ENCODE measurements at places on chromosomes 5 and 9.

- no peak for DNase-seq
These were observed 179.1 kb upstream of the GNA14 start for GRCh38 chr9:77827104-77827784.

DNA sequence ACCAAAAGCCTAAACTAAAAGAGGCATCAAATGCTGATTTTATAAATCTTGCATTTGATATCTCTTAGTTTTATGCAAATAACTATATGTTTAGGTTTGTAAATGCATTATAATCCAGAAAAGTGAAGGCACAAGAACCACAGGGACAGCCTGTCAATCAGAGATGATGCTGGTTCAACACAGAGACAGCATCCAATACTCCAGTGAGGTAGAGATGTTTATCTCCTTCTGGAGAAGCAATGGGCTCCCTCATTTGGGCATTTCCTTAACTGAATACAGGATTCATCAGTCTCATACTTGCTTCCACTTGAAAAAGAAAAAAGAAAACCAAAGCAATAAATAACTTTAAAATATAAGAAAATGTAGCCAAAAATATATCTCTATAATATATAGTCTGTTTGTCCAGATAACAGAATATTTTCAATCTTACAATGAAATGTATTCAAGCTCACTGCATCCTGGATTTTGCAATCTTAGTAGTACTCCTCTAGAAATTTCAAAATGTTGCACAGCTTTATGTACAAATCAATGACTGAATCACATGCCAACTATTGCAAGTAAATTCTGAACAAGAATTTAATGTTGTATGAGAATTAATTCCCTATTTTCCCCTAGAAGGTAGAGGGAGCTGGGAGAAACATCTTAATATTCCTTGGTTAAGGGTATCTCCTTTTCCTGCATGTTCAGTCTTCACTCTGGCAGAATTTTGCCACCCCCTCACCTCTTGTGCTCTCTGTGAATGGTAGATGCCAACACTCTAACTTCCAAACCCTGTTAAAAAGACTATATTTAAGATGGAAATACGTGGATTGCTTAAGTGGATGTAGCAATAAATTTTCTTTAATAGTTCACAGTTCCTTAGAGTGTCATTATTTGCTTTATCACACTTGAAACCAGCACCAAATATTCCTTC lies 191.1 kb upstream of the GAS1 start:
- no peak for DNase-seq

DNA sequence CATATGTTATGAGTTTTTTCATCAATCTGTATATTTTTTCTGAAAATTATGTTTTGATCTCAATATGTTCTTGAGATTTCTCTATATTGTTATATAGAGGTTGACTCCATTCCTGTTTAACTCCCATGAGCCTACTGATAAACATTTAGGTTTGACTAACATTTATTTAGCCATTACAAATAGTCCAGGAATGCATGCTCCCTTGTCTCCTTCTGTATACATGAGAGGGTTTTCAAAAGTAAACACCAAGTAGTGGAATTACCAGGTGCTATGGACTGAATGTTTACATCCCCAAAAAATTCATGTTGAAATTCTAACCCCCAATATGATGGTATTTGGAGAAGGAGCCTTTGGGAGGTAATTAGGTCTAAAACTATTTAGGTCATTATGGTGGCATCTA lies 3.5 kb upstream of the OR5C1 start:
- no peak for DNase-seq

- DNase-seq: no peak
These were observed 62.0 kb upstream of the FCN2 start for GRCh38 chr9:134818591-134818990.

- DNase-seq: no peak
These were observed 118.2 kb downstream of the BOD1 start for GRCh38 chr5:173498286-173498685.

GRCh38 chr5:124054564-124054963 lies 542.6 kb downstream of the CSNK1G3 start:
- no peak for DNase-seq

GRCh38 chr5:170262061-170263045 lies 29.6 kb downstream of the C5orf58 start:
- DNase-seq: no peak

DNA sequence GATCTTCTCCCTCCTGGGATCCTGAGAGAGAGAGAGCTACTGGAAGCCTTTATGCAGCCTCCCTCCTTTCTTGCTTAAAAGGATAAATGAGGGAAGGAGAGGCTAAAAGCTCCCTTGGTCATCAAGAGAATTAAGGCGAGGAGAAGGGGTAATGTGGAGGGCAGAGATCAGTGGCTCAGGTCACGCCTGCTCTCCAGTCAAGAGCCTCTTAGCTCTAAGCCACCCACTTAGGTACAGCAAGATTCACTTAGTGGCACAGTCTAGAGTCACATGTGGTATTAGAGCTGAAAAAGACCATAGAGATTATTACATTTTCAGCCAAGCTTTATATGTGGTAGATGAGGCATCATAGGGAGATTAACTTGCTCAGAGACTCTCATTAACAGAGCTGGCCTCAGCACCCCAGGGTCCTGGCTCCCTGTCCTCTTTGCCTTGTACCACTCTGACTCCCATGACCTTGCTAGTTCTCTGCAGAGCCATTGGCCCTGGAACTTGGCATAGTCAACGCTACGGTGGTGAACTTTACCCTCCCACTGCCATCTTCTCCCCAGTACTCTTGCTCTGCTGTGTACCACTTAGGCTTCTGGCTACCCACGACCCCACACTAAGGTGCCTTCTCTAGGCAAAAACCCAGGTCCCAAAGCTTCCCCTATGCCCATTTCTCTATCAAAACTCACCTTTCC lies 37.6 kb downstream of the MFAP3 start:
- no peak for DNase-seq

DNA sequence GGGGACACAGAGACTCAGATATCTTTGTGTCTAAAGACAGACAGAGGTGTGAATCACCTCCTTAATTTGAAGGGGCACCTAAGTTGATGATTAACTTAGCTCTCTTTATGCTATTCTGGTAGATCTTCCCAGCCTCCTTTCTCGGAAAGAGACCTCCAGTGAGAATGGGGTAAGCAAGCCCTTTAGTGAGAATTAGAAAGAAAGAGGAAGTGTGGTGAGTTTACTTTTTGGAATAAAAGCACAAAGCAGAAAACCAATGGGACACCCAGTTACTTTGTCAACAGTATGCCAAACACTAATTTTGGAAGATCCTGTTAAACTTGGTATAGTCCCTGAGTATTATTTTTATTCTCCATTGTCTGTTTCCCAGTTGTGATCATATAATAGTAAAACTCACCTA lies 302.8 kb upstream of the RASA1 start:
- no peak for DNase-seq

DNA sequence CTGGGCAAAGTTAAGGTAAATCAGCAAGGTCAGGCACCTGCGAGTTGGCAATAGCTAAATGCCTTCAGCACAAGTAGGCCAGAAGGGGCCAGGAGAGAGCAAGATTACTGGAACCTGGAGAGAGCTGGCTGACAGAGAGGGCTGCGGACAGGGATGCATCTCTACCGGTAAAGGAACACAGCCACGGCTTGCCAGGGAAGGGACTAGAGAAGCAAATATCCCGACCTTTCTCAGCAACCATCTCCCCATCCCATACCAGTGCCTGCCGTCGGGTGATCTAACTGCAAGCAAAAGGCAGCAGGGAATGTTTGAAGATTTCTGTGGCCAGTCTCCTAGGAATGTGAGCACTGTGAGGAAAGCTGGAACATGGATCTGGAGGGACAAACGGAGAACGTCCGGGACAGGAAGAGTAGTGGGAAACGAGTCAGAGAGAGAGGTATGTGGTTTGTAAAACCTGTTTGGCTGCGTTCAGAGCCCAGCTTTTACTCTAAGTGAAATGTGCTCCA lies 15.9 kb upstream of the ABLIM3 start:
- no peak for DNase-seq

GRCh38 chr5:10600626-10601245 lies 36.9 kb downstream of the ANKRD33B start:
- no peak for DNase-seq

GRCh38 chr9:110638381-110638954 lies 30.1 kb upstream of the MUSK start:
- DNase-seq: no peak

DNA sequence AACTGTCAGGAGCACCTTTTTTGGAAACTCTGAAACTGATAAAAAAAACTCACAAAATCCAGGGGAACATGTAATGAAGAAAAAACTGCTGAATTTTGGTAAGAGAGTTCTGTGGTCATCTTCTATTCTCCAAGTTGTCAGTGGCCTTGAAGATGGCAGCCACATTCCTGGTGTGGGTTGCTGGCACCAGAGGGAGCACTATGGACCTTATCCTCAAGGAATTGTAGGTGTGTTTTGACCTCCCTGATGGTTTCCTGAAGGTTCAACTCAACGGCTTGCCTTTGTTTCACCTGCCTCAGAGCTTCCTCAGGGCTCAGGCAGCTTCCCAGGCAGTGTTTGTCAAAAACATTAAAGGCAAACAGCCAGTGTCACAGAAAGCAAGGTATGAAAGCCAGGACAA lies 2.2 kb upstream of the SLC38A9 start:
- DNase-seq: no peak

DNA sequence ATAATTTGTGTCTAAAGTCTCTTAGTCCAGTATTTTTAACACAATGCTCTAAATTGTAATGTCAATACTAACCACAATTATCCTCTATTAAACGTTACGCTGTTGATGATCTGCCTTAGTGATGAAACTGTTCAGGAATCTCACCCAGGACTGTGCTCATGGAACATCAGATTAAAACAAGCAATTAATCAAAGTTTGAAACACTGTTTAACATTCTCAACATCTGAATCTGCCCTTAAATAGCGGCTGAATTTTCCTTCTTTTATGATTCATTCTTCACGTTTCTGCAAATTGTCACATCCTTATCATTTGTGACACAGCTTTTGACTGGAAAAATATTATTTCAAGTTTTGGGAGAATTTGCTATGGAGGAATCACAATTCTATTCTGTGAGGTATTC lies 113.8 kb downstream of the MARCHF11 start:
- no peak for DNase-seq

GRCh38 chr5:14270209-14270702 lies 127.1 kb downstream of the TRIO start:
- no peak for DNase-seq

DNA sequence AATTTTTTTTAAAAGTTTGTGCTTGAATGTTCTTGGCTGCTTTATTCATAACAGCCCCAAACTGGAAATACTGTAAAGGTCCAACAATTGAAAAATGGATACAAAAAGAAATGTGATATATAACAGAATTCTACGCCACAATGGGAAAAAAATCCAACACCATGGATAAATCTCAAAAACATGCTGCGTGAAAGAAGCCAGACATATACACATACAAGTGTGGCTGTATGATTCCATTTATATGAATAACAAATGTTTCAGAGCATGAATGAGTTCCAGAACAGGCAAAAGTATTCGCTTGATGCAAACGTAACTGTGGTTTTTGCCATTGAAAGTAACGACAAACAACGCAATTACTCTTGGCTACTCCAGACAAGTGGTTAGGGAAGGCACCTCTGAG lies 7.2 kb upstream of the SFXN1 start:
- DNase-seq: no peak

- no peak for DNase-seq
These were observed 523.5 kb upstream of the CLINT1 start for GRCh38 chr5:158382473-158382872.

- no peak for DNase-seq
These were observed 370.8 kb downstream of the GADD45G start for GRCh38 chr9:89975630-89976029.

GRCh38 chr5:122310889-122311288 lies 1.1 kb upstream of the SNCAIP start:
- DNase-seq: no peak

DNA sequence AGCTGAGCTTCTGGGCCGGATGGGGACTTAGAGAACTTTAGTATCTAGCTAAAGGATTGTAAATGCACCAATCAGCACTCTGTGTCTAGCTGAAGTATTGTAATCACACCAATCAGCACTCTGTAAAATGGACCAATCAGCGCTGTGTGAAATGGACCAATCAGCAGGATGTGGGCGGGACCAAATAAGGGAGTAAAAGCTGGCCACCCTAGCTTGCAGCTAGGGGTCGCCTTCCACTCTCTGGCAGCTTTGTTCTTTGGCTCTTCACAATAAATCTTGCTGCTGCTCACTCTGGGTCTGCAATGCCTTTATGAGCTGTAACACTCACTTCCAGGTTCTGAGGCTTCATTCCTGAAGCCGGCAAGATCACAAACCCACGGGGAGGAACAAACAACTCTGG lies 354.0 kb downstream of the PRR16 start:
- DNase-seq: no peak

DNA sequence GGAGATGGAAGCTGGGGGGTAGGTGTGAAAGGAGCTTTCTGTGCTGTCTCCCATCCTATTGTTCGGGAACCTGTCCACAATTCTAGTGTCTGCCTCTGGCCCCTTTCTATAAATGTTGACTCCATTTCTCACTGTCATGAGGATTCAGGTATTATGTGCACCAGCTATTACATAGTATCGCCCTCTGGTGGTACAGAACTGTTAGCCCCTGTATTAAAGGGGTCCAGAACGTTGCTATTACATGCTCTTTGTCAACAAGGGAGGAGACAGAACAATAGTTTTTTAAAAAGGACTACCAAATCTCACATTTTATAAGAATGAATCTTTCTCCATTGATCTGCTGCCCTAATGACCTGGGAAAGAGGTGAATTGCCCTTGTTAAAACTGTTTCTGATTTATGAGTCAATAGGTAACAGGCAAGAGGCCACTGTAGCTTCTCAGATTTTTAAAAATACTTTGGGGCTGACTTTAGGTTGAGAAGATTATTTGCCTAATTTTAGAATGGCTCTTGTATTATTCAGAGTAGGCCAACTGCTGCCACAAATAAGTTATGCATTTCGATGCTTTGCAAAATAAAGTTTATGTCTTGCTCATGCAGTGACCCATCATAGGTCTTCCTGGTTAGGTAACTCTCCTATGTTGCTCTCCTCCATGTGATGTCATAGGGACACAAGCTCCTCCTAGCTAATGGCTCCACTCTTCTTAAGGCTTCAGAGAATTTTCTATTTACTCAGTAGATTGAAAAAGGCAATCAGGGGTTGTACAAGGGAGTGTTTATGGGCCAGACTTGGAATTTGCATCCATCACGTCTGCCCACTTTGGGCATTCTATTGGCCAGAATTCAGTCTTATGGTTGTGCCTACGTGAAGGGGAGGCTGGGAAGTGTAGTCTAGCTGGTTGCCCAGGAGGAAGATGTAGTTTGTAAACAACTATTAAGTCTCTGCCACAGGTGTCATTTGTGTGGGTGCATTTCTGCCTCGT lies 20.8 kb downstream of the DCANP1 start:
- DNase-seq: no peak

Measured in activated T-cell treated with anti-CD3 and anti-CD28 coated beads, Interleukin-2, amount 50 U/mL, for 4 hours (primary cell).